ENCODE measurements at places on chromosomes 11 and 22.

DNA sequence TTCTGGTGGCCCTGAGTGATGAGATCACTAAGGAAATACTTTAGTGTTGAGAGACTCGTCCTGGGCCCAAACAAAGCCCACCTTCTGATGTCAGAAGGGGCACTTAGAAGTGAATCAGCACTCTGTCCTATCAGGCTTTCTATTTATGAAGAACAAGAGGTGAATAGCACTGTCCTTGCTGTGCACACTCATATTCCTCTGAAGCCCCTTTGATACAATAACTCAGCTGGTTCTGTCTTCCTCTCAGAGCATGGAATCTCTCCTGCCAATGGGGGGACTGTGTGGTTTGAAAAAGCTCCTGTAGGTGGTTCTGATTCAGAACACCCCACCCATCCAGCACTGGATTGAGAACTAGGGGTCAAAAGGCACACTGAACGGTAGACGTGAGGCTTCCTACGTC, 348.1 kb downstream of the ETS1 start:
- DNase-seq: no peak

DNA sequence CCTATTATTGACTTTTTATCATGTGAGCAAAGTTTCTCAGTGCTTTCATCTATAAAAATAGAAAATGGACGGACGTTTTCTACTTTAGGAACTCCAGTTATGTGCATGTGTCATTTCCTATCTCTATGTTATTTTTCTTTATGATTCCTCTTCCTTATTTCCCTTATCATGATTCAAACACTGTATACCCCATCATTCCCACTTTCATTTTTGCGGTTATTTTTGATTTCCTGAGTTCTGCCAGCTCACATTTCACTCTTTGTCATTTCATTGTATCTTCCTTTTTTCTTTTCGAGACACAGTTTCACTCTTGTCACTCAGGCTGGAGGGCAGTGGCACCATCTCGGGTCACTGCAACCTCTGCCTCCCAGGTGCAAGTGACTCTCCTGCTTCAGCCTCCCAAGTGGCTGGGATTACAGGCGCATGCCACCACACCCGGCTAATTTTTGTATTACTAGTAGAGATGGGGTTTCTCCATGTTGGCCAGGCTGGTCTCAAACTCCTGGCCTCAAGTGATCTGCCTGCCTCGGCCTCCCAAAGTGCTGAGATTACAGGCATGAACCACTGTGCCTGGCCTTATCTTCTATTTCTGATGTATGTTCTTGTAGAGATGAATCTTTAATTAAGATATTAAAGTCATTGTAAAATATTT, 21.5 kb downstream of the C11orf58 start:
- DNase-seq: no peak

DNA sequence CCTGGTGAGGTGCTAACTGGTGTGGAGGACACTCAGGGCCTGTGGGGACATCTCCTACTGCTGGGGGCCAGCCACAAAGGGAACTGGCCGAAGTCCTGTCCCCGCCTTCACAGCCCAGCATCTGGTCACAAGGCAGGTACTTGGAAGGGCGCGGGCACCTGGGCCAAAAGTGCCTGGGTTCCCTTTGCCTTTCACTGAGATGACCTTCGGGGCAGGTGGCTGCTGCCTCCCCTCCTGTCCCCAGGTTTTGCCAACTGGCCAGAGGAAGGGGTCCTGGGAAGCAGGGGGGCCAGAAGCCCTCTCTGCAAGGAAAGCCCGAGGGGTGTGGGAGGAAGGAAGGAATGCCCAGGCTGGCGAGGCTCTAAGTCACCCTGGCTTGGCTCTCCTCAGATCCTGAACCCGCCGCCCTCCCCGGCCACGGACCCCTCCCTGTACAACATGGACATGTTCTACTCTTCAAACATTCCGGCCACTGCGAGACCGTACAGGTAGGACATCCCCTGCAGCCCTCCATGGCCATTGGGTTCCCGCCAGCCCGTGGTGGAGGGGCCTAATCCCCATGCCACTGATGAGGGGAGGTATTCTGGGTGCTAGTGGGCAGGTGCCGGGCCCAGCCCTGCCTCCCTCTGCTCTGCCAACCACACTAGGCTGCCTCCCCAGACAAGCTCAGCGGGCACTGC, 14.4 kb upstream of the PPP6R3 start:
- DNase-seq: no peak

DNA sequence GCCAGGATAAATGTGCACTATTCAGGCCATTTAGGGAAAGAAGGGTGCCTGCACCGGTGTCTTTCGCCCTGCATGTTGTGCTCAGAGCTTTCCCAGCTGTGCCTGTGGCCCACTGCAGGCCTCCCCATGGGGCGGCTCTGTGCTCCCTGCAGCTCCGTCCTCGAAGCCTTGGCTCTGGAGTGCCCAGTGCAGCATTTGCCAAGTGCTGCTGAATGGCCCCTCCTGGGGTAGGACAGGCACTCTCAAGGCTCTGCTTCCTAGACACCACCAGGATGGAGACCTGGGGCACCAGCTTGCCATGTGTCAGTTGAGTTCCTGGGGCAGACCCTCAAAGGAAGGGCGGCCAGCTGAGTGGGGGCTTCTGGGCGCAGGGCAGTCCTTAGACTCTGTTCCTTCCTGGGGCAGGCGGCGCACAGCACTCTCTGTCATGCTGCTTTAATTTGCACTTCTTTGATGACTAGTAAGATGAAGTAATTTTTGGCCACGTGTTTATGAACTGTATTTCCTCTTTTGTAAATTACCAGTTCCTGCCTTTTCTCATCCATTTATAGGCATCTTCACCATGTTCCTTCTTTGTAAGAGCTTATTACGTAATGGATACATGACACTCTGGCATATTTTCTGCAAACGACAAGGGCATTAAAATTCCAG, 32.1 kb upstream of the GNB1L start:
- no peak for DNase-seq

GRCh38 chr11:113906516-113906915, 1.9 kb downstream of the HTR3B start:
- no peak for DNase-seq

GRCh38 chr11:120057595-120058581, 80.0 kb downstream of the TRIM29 start:
- no peak for DNase-seq

- no peak for DNase-seq
These were observed 22.1 kb upstream of the PSMA1 start for GRCh38 chr11:14542324-14542723.

- no peak for DNase-seq
These were observed 254.0 kb upstream of the CCDC90B start for GRCh38 chr11:83540112-83540675.

DNA sequence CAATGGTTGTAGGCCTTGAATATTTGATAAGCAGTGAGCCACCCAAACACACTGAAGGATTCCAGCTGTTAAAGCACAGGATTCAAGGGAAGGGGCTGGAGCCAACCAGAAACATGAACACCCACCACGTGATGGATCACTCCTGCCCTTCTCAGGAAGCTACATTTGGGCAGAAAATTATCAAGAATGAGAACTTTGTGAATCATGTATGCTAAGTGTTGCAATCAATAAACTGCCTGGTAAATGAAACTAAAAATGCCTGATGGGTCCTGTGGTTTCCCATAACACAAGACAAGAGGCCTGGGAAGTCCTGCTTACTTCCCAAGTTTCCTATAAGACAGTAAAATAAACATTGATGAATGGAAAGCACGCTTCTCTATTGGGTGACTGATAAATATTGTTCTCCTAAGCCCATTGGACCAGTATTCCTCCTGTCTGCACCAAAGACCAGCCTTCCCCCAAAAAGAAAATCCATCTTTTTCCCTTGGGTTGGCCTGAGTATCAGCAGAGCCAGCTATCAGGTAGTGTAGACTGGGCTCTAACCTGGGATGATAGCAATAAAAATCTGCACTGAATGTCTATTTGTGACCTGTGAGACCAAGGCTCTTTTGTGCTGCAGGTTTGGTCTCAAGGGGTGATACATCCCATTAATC, 98.4 kb downstream of the CCDC83 start:
- DNase-seq: no peak

DNA sequence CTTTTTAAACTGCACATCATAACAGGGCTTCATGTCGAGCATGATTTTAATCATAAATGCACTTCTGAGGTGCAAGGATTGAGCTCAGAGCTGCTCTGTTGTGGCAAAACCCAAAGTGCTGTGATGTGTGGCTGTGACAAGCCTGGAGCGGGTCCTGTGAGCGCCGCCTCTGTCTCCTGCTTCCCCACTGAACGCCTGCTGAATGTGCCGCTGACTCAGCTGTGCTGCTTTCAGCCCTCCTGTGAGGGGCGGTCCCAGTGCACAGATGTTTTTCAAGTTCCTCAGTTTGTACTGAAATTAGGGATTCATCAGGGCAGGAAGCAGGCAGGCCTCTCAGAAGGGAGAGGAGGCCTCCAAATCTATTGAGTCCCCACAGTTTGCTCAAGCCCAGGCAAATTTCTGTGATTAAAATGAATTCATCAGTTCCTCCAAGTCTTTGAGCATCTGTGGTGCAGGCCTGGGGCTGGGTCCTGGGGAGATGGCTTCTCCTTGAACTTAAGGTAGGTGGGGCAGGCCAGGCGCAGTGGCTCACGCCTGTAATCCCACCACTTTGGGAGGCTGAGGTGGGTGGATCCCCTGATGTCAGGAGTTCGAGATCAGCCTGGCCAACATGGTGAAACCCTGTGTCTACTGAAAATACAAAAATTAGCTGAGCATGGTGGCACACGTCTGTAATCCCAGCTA, 3.0 kb upstream of the GTSE1 start:
- no peak for DNase-seq

- DNase-seq: no peak
These were observed 806 bp upstream of the SAAL1 start for GRCh38 chr11:18106688-18107087.

DNA sequence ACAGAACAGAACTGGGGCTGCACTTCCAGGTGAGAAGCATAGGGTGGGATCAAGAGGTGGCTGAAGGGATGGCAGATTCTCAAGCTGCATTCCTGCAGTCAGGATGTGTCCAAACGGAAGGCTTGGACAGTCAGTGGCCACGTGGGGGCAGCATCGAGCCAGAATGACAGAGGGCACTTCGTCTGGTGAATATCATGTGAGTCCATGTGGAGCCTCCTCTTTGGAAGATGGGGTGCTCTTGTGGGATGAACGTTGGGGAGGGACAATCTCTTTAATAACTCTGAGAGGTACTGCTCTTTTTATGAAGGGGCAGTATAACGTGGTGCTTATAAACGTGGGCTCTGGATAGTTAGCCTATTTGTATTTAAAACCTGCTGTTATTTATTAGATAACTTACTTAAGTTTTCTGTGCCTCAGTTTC, 154.9 kb upstream of the NAV2 start:
- peak; percentile 77 for DNase-seq

DNA sequence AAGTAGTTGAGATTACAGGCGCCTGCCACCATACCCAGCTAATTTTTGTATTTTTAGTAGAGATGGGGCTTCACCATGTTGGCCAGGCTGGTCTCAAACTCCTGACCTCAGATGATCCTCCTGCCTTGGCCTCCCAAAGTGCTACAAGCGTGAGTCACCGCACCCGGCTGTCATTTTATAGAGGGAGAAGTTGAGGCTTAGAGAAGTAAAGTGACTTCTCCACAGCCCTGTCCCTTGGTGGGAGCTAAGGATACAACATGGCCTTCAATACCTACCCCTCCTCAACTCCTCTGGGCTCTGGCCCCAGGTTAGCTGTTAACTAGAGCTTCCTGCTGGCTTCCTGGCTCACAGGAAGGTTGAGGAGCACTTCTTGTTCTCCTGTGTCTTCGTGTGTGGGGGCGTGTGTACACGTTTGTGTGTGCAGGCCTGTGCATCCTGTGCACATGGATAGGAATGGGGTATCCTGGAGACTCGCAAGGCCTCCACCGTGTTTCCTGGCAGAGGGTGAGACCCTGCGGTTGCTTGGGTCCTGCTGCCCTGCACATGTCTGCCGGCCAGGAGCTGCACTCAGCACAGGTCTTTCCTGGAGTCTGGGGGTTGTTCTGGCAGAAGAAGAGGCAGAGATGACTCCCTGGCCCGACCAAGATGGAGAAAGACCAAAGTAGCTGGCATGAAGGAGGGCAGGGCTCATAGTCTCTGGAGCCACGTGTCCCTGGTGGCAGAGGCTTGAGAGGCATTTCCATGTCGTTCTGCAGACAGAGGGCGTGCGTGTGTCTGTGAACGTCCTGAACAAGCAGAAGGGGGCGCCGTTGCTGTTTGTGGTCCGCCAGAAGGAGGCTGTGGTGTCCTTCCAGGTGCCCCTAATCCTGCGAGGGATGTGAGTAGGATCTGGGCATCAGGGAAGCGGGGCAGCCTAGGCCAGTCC, 2.4 kb downstream of the SIDT2 start:
- DNase-seq: peak; percentile 35

Measured in omental fat pad (tissue), 4 donors.